Epithelial cell of alveolus of lung (primary cell): ENCODE measurements at places on chromosomes 11 and 22. TPM values are rescaled to one million over a fixed set of nuclear protein-coding genes. Genes with fewer than 3 reads are reported as not detected.

The LMNTD2 gene
- total RNA-seq: 0.39 and 1.2 TPM in 2 replicates

The VSIG2 gene
- total RNA-seq: 1.3 TPM in 1 of 2 replicates, not detected in the other

The ANO1 gene
- total RNA-seq: 1.8 TPM in 1 of 2 replicates, not detected in the other

The TEX12 gene
- total RNA-seq: not detected in 2 replicates

The CST6 gene
- total RNA-seq: 22.1 TPM in 1 of 2 replicates, not detected in the other

The RAC2 gene
- total RNA-seq: 32.8 and 71.8 TPM in 2 replicates

The ASPHD2 gene
- total RNA-seq: 4.4 and 5.5 TPM in 2 replicates

The MMP3 gene
- total RNA-seq: 0.40 and 1.2 TPM in 2 replicates
